ENCODE measurements at places on chromosomes 1 and 21. TPM values are rescaled to one million over a fixed set of nuclear protein-coding genes. Genes with fewer than 3 reads are reported as not detected.

HNRNPCL2 gene
- total RNA-seq, result not detected

DNA sequence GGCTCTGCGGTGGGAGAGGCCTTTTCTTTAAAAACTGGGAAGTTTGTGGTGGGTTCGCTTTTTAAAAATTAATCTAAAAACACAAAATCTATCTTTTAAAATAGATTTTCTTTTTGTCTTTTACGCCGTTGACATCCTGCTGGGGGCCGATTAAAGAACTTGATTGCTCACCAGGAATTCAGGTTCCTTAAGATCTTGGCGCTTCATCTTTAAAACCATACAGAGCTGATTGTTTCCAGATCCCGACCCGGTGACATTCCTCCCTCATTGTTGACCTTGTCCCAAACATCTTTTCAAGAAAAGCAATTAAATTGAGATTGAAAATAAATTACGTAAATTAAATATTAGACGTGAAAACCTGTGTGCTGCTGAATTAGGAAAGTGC lies 546 bp upstream of the ZNF697 start:
- DNase-seq, result no peak

- DNase-seq, result no peak
Measured at GRCh38 chr21:29245104-29245643, 53.5 kb upstream of the BACH1 start.

- DNase-seq, result no peak
Measured at GRCh38 chr1:228457017-228457395, 30.2 kb upstream of the RNF187 start.

- no peak for DNase-seq
Measured at GRCh38 chr1:37989361-37989930, 376 bp downstream of the SF3A3 start.

- DNase-seq, result no peak
Measured at GRCh38 chr1:46480959-46481646, 8.5 kb upstream of the DMBX1 start.

SPRR2A gene
- not detected for total RNA-seq

GRCh38 chr21:37435120-37435519 lies 68.5 kb downstream of the DYRK1A start:
- peak; percentile 69 for DNase-seq

CCDC18 gene
- total RNA-seq, result 4.1 TPM

DNA sequence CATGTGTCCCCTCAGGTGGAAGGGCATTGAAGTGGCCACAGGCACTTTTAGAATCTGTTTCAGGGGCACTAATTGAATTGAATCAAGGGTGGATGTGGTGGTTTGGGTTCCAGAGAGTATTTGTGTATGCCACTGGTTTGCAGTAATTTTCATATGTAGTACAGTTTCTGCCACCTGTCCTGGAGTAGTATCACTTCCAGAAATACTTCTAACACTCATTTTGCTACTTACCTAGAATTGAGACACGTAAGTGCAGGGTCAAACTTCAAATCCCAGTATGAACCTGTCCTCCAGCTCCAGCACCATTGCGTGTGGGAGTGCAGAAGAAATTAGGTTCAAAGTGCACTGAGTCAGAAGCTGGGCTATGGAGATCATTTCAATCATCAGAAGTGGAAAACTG lies 26.8 kb downstream of the RSPH1 start:
- DNase-seq, result no peak

DNA sequence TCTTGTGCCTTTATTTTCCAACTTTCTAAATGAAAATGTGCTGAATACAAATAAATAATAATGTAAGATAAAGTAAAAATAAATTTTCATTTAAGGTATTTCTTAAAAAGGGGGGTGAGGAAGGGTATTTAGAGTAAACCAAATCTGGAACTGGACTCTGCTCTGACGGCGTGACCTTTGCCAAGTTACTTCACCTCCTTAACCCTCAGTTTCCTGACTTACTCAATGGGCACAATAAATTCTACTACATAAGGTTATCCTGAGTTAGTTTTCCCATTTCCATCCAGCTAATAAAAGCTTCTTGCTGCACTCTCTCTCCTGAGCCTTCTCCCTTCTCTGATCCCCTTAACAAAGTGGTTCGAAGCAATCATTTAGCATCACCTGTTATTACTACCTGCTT lies 93.9 kb downstream of the NID1 start:
- DNase-seq, result no peak

- no peak for DNase-seq
Measured at GRCh38 chr1:43129426-43129825, 42.7 kb downstream of the EBNA1BP2 start.

RAB42 gene
- total RNA-seq, result 6.1 TPM

- DNase-seq, result no peak
Measured at GRCh38 chr1:6880951-6881690, 95.9 kb downstream of the CAMTA1 start.

SELE gene
- total RNA-seq, result 2.5 TPM

- DNase-seq, result no peak
Measured at GRCh38 chr1:204574865-204575163, 58.6 kb downstream of the MDM4 start.

DNA sequence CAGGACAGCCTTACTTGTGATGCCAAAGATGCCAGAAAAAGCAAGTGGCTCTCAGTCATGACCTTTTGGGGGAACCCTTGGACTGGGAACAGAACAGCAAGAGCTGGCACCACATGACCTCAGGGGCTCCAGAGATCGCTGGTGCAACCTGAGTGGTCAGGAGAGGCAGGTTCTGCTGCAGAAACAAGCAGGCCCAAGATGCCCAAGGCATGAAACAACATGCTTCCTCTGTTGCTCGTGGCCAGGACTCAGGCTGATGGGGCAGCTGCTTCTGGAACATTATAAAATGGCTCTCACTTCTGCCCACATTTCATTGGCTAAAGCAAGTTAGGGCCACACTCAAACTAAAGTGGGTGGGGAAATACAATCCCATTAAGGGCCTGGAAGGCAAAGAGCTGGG lies 17.7 kb upstream of the CLSTN1 start:
- DNase-seq, result no peak
